Stimulated activated naive CD4-positive, alpha-beta T cell treated with Interleukin-2 at 50 U/mL for 16 hours (primary cell): ENCODE measurements at places on chromosomes 1 and 21.

- no peak for DNase-seq
Observed at GRCh38 chr1:222306011-222306410, 241.9 kb downstream of the HHIPL2 start.

DNA sequence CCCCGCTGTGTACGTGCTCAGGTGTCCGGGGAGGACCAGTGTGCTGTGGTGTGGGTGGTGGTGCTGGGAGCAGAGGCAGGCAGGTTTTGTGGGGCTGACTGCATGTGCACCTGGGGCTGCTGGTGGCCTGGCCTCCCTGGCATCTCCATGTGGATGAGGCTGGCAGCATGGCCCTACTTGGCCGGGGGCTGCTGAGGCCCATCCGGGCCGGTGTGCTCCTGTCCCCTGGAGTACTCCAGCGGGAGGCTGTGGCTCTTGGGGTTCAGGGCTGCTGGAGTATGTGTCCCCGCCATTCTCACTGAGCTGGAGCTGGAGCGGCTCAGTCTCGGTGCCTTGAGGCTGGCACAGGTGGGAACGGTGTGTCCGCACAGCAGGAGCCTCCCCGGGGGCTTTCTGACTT, 20.8 kb upstream of the PEX10 start:
- DNase-seq: no peak

DNA sequence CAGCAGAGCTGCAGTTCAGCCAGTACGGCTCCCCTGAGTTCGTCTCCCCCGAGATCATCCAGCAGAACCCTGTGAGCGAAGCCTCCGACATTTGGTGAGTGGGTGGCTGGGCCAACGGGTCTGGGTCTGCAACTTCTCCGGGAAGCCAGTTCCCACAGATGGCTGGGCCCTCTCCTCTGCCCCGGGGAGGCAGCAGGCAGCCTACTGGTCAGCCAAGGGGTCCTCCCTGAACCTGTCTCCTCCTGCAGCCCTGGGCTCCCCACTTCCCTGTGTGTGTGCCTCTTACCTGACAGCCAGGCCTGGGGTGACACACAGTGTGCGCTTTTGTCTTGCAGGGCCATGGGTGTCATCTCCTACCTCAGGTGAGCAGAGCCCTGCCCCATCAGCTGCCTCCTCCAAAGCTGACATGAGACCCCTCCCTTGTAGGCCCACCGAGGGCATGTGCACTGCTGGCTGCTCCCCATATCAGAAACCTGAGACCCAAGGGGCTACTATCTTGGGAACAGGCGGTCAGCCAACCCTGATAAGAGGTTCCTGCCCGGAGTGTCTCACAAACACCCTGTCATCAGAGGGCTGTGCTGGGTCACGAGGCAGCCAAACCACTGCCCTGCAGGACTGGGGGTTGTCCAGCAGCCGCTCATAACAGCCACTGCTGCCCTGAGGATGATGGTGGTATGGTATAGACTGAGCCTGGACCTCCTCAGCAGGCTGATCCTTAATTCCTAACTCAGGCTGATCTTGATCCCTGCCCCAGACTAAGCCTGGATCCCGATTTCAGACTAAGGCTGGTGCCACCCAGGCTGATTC, 37.6 kb downstream of the TRIM11 start:
- no peak for DNase-seq

GRCh38 chr1:73065339-73066041, 783.2 kb upstream of the NEGR1 start:
- no peak for DNase-seq

DNA sequence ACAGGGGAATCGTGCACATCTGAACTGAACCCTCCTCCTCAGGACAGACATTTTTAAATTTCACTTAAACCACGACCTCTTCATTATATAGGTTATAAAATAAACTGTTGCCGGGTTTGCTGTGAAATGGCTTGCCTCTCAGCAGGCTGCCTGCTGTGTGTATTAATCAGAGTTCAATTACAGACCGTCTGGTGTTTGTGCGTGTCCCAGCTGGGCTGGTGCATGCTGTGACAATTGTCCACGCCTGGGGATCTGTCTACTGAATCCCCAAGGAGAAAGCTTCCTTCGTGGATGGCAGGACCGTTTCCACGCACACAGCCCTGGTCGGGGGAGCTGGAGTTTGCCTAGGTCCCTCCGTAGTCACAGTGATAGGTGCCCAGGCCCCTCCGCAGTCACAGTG, 13.4 kb upstream of the AGPAT3 start:
- DNase-seq: no peak

DNA sequence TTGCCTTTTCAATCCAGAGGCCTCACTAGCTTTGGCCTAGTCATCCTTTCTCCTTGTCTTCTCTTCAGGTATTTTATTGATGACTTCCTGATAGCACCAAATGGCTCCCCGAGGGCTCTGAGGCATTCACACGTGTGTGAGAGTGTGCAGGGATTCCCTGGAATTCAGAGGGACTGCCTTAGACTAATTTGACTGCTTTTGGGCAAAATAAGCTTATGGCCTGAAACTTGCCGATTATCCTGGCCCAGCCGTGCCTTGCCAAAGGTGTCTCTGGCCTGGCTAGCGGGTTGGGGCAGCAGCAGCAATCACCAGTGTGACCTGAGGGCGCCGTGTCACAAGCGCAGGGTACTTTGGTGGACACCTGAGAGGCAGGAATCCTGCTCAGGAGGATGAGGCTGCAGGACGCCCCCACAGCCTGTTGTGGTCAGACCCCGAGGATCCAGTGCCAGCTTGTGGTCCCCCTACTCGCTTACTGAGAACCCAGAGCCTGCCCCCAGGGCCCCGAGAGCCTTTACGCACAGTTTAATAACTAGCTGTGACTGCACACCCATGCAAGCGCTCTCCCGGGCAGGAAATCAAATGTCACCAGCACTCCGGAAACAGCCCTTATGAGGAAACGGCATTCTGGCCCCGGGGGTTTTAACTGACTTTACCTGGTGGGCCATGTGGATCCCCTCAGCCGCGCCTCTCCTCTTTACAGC, 62.8 kb upstream of the PDE9A start:
- no peak for DNase-seq

DNA sequence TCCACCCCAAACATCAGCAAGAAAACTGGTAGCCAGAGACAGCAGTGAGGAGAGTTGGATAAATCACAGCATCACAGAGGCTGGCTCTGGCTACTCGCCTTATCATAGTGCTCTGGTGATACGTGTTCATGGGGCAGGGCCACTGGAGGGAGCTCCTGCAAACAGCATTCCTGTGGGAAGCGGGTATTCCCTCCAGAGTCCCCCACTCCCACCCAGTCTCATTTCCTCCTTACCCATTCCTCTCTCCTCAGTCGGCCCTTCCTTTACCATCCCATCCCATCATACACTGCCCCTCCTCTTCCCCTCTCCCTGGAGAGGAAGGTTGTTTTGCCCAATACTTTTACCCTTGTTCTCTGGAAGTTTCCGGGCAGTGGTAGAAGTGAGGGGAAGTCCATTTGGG, 7.1 kb downstream of the NHLH2 start:
- no peak for DNase-seq

GRCh38 chr1:210715072-210715471, 386.4 kb downstream of the HHAT start:
- no peak for DNase-seq

DNA sequence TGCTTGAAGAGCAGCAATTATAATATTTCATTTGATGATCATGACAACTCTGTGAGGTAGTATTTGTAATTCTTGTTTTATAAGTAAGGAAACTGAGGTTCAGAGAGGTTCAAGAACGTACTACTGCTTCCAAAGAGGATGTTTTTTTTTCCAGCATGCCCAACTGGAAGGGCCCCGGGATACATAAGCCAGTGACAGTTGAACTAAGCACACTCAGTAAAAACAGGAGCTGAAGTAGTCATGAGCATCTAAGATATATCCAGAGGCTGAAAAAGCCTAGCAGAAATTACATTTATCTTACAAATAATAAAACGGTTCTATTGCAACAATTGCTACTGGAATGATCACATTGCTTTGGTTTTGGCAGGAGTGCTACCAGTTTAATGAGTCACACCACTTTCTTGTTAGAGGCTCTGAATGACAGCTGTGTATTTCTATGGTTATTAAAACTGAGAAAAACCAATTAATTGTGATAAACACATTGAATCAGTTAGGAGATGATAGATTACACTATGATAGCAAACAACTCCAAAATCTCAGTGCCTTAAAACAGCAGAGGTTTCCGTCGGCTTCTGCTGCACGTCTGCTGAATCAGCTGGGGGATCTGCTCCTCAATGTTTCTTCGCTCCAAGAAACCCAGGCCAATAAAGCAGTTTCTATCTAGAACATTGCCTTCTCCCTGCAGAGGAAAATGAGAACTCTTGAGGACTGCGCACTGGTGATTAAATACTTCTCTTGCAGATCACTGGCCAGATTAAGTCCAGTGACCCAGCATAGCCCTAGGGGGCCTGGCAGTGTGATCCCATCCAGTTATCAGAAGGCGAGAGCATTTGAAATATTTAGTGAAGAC, 522.7 kb downstream of the PLPP3 start:
- DNase-seq: no peak

GRCh38 chr1:32806290-32806689, 10.9 kb downstream of the YARS1 start:
- no peak for DNase-seq

DNA sequence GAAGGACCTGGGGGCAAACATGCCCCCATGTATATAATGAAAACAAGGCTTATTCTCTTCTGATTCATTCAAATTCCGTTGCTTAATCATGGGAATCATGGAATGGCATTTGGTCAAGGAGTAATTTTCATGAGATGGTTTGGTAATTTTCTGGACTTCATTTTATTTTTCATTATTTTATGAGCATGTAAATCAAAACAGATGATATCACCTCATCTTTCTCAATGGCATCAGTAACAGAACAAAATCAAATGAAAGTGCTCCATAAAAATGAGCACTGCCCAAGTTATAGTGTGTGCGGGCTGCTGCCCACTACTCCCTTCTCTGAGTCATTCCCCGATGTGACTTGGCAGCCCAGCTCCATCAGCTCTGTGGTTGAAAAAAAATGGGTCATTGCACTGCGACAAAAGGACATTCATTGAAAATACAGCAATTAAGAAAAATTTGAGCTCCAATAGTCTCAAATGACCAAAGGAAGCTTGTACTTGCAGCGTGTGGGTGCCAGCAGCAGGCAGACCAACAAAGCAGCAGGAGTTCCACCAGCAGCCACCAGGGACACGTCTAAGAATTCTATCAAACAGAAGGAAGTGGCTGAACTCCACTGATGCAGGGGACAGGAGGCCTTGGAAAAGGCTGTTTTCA, 84.3 kb upstream of the VAV3 start:
- DNase-seq: no peak

DNA sequence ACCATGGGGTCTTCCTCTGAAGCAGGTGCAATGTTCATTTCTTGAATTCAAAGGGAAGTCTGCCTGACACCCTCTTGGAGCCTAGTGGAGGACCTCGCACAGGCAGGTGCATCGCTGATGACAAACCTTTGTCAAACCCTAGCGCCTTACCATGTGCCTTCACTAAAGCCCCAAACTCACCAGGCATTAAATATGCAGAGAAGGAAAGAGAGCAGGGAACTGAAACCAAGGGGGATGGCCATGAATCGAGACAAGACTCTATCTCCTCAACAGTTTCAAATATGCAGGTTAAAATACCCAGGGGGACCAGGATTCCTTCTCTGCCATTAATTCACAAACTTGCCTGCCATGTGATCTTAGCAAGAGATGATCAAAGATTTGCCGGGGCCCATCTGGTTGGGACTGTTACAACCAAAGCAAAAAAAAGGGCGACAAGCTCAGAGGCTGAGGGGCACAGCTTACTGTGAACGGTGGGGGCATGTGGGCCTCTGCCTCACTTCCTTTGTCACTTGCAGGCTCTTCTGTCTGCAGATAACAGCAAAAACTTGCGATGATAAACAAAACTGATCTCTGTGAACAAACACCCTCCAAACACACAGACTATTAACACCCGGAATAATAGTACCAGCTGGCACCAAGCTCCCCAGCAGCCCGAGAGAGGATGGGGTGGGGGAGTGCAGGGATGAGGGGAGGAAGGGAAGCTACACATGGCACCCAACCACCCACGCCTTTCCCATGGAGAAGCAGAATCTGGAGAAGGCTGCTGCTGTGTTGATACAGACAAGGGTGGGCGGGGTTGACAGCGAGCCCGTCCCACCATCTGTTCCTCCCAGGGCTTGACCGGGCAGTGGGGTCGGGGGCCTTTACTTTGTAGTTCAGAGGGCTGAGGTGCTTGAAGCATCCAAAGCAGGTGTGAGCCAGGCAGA, 33.9 kb downstream of the TMEM63A start:
- no peak for DNase-seq

GRCh38 chr1:54846716-54847284, 40.2 kb downstream of the DHCR24 start:
- no peak for DNase-seq

GRCh38 chr1:90402893-90403849, 313.9 kb downstream of the BARHL2 start:
- no peak for DNase-seq
